MCF 10A (cell line): ENCODE measurements at places on chromosomes 5 and 9.

DNA sequence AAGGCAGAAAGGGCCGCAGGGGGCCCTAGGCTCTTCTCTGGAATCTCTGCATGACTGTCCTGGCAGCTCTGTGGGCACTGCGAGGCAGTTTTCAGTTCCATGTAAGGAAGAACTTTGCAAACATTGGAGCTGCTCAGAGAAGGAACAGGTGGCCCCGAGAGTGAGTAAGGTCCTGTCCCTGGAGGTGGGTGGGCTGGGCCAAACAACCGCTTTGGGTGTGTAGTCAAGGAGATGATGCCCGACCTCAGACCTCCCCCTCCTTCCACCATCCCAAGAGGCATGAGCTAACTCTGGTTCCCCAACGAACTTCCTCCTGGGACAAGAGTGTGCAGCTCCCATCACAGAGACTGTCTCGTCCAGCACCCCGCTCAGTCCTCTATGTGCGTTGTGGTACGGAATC is 20.5 kb downstream of the CSF1R start:
- DNase-seq = no peak

DNA sequence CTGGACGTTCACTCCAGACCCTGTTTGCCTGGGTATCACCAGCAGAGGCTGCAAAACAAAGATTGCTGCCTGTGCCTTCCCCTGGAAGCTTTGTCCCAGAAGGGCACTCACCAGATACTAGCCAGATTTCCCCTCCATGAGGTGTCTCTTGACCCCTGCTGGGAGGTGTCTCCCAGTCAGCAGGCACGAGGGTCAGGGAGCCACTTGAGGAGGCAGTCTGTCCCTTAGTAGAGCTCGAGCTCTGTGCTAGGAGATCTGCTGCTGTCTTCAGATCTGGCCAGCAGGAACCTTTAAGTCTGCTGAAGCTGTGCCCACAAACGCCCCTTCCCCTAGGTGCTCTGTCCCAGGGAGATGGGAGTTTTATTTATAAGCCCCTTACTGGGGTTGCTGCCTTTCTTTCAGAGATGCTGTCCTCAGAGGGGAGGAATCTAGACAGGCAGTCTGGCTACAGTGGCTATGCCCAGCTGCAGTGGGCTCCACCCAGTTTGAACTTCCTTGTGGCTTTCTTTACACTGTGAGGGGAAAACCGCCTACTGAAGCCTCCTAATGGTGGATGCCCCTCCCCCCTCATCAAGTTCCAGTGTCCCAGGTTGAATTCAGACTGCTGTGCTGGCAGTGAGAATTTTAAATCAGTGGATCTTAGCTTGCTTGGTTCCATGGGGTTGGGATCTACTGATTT is 253.9 kb downstream of the SPATA31D1 start:
- DNase-seq = no peak

GRCh38 chr5:124342584-124342983 is 403.9 kb downstream of the ZNF608 start:
- no peak for DNase-seq

DNA sequence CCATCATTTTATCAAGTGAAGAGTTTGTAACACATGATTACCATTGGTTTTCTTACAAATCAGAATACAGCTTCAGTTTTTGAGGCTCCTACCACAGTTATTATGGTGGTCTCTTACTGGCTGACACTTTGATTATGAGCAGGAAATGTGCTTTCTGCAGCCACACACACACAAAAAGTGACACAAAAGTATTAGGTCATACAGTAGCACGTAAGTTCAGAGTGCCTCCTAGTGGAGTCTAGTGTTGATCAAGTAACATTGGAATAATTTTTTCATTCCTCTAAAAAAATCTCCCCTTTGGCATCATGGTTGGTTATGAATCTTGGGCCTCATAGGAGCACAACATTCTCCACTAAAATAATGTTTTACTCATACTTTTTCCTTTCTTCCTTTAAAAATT is 37.6 kb downstream of the PAM start:
- DNase-seq = peak; percentile 34

GRCh38 chr9:128494108-128494745 is 10.3 kb upstream of the GLE1 start:
- no peak for DNase-seq
